Omental fat pad (tissue), 4 donors: ENCODE measurements at places on chromosomes 5 and 9.

DNA sequence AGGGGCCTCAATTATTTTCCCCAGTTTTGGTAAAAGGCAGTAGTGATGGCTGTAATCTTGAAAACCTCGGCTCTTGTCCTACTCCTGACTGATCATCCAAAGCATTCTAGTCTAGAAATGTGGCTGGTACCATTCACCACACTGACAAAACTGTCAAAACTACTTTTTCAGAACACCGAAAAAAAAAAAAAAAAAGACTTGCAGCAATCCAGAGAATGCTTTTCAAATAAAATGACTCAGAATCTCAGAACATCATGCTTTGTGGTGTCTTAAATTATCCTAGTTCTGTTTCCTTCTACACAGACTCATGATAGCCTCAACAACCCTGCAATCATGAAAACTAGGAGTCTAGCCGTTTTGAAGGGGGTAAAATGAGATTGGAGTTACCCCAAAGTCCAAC, 13.4 kb downstream of the SLC28A3 start:
- DNase-seq = no peak

- DNase-seq = no peak
Measured at GRCh38 chr5:50711280-50711679, 44.8 kb downstream of the PARP8 start.

GRCh38 chr9:76737154-76737902, 26.9 kb upstream of the PCA3 start:
- no peak for DNase-seq

- no peak for DNase-seq
Measured at GRCh38 chr9:114613087-114613486, 2.0 kb downstream of the TMEM268 start.

DNA sequence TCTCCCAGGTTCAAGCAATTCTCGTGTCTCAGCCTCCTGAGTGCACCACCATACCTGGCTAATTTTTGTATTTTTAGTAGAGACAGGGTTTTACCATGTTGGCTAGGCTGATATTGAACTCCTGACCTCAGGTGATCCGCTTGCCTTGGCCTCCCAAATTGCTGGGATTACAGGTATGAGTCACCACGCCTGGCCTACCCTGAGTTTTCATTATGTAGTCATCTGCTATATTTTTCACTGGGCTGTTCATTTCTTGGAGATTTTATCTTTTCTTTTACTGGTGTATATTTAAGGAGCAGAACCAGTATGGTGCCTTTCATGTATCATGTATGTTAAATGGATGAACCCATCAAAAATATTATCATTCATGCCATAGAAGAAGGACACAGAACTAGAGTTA, 377.0 kb upstream of the ACTBL2 start:
- DNase-seq = no peak

GRCh38 chr9:125579030-125579932, 127.7 kb downstream of the MAPKAP1 start:
- DNase-seq = no peak

DNA sequence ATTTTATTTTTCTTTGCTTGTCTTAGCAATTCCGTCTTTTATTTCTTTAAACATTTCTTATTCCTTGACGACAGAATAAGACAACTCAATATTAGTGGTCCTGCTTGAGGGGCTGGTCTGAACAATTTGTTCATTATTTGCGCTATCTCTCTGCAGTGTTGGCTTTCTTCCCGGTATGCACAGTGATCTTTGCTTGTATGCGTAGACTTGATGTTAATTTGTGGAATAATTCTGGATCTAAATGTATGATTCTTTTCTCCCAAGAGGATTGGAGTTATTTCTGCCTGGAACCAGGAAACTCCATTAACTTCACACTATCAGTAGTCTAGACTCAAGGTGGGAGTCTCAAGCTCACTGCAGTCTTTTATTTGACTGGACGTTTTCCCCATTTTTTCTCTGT, 80.4 kb downstream of the KDM4C start:
- no peak for DNase-seq

- DNase-seq = no peak
Measured at GRCh38 chr5:146751781-146752401, 126.7 kb downstream of the PPP2R2B start.

DNA sequence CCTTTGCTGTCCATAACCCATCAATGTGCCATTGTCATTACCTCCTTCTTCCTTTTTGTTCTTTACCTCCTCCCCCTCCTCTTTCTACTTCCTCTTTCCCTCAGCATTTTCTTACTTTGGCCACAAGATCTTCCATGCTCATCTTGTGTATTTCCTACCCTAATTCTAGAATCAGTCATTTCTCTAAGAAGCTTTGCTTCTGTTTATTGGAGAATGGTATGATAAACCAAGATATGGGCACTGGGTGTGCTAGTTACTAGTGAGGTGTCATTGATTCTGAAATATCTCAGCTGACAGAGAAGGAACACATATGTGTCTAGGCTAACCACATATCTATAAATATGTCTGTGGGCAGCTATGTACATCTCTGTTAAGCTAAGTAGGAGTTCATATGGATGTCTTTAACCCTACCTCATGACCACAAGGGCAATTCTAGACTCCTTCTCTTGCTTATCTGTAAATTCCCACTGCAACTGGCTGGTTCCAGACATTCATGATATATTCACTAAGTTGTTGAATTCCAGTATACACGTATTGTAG, 2051.3 kb upstream of the CDH9 start:
- no peak for DNase-seq

DNA sequence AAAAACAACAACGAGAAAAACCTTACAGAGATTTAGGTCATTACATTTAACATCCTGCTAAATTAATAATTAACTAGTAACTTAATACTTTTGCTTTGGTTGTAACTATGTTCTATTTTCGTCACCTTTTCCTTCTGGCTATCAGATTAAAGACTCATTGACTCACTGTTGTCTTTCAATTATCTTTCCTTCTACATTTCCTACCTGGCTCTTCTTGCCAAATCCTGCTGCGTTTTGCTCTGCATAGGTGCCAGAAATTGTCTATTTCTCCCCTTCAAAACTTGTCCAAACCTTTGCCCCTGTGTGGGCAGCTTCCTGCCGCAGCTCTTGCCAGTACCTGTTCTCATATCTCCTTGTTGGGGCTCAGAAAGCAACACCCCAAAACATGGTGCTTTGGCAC, 235.5 kb upstream of the ZNF608 start:
- DNase-seq = no peak

GRCh38 chr5:10420932-10421331, 20.7 kb upstream of the ROPN1L start:
- DNase-seq = no peak

GRCh38 chr9:86046930-86047341, 52.4 kb downstream of the GOLM1 start:
- DNase-seq = no peak

DNA sequence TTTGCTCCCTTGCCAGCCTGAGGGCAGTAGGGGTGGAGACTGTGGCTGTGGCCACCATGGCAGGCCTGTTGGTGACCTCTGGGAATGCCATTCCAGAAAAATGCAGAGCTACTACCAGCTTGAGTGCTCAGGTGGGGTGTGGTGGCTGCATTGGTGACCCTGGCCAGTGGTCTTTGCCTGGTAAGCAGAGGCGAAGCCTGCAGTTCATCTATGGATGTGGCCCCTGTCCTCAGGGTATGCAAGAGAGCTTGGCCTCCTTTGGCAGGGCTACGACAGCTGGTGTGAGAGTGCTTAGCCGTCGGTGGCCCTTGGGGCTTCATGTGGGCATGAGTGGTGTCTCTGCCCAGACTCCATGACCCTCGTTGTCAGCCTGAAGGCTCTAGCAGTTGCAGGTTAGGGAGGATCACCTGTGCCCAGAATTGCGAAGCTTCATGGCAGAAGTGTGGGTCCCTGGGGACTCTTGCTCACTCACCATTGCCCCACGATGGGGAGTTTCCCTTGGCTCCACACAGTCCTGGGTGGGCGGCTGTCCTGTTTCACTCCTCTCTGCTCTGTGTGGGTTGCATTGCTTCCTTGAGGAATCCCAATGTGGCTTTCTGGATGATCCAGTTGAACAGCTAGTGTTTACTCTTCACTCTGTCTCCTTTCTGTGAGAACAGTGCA, 117.9 kb upstream of the CDH12 start:
- no peak for DNase-seq

- DNase-seq = no peak
Measured at GRCh38 chr5:153888781-153889180, 149.9 kb downstream of the FAM114A2 start.

GRCh38 chr5:4977416-4978110, 162.6 kb upstream of the ADAMTS16 start:
- no peak for DNase-seq

GRCh38 chr9:136660971-136661550, 1.7 kb upstream of the EGFL7 start:
- DNase-seq = no peak

DNA sequence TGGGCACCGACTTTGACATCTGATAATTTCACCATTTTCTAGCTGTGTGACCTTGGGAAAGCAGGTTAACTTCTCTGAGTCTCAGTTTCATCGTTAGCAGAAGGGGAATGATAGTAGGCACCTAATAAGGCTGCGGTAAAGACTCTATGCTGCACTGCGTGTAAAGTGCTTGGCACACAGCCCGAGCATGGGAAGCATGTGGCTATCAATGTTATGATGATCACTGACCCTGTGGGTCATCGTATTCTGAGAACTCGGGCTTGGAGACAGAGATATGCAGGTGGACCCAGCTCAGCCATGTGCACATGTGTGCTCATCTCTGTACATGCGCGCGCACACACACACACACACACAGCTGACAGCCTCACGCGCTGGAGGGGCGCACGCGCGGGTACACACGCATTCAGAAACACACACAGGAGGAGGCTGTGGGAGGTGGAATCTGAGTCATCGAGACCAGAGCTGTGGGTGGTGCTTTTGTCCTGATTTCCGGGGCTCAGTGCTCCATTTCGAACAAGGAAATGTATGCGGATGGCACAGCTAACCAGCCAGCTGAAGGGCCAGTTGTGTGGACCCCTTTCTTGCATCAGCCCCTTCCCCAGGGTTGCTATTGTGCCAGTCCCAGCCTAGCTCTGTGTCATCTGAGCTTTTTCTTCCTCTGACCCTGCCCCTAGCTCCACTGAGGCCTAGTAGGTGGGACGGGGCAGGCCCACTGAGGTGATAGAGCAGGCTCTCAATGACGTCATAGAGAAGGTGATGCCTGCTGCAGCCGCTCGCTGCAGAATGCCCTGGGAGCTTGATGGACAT, 11.1 kb upstream of the ARAP3 start:
- DNase-seq = no peak

- DNase-seq = no peak
Measured at GRCh38 chr5:163498886-163499285, 6.5 kb upstream of the MAT2B start.

DNA sequence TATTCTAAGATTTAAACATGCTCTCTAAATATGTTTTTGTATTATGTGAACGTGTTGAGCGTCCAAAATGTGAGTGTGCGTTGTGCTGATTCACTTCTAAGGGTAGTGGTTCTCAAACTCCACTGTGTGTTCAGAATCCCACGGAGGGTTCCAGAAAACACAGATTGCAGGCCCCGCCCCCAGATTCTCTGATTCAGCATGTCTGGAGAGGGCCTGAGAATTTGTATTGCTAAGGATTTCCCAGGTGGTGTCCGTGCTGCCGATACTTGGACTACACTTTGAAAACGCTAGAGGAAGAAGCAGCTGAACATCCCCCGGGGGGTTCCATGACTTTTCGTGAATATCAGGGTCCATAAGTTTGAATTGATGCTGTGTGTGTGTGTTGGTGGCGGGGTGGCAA, 1043.2 kb upstream of the WWC1 start:
- no peak for DNase-seq

- DNase-seq = no peak
Measured at GRCh38 chr5:176779537-176779936, 30.8 kb upstream of the UNC5A start.

DNA sequence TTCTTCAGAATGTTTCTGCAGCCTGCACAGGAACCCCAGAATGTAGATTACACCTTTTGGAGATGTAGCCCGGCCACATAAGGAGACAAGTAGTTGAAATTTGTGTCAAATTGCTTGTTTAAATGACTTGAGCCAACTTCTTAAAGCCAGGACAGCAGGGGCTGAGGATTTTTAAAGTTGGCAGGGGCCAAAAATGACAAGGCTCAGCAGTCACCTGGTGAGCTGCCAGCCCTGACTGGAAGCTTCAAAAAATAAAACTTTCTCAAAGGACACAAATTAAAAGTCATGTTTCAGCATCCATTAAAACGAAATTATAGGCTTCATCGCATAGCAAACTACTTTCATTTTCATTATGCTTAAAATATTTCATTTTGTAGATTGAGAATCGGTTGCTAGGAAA, 340.3 kb upstream of the WWC1 start:
- no peak for DNase-seq

DNA sequence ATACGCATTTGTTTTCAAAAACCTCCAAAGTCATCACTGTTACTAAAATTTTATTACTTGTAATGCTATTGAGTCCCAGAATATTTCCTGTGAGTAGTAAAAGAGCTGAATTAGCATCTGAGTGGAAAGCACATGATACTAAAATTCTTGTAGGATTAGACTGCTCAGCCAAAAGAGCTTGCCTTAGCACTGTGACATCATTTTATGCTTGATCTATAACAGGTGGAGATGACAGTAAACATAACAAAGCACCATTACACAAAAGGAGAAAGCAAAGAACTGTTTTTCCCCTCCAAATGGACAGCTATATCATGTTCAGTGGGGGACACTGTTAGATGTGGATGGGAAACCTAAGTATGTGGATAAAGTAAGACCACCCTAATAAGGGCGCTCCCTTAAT, 5.8 kb upstream of the JAK2 start:
- DNase-seq = no peak

- no peak for DNase-seq
Measured at GRCh38 chr5:54535149-54535844, 17.7 kb downstream of the SNX18 start.
